Stimulated activated CD8-positive, alpha-beta memory T cell treated with anti-CD3 and anti-CD28 coated beads, Interleukin-15, amount 100 ng/mL, for 1 hour (primary cell): ENCODE measurements at places on chromosomes 11 and 22.

- DNase-seq, result no peak
Observed at GRCh38 chr22:23524226-23524625, 55.9 kb downstream of the IGLL1 start.

DNA sequence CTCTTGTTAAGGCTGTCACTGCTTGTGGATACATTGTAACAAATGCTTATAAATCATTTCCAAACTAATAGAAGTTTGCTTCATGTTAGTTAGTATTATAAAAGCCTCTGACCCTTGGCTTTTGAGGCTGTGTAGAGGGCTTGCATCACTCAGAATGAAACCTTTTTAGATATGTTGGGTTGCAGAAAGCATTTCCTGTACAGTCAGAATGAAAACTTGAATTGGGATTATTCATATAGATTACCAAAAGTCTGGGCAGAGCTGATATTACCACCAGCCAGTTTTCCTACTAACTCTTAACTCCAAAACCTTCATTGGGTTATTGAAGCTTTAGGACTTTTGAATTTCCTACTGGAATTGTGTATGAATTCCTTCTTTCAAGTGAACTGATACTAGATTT is 12.0 kb downstream of the KMT2A start:
- no peak for DNase-seq

DNA sequence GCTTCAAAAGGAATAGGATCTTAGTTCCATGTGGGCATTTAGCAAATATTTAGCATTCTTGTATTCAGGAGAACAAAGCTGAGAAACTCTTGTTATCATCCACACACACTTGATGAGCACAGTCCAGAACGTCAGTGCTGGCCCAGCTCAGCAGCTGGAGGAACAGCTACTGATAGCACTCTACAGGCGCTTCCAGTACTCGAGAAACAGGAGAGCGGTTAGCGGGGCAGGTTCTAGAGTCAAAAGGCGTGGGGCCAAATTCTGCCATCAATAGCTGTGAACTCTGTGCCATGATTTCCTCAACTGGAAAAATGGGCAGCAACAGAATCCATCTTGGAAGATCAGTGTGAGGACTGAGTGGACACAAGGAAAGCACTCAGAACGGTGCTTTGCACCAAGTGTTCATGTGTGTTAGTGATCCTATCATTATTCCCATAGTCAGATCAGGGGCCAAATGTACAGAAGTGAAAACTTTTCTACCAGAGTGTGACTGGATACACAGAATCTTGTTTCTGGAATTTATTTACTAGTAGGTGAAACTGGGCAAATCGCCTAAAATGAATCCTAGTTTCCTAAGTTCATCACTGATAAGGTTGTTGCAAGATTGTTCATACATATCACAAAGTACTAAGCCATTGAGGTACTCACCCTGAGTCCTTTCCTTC is 3.2 kb downstream of the JOSD1 start:
- DNase-seq, result no peak

- DNase-seq, result no peak
Observed at GRCh38 chr11:11786771-11787170, 55.0 kb upstream of the USP47 start.

- DNase-seq, result no peak
Observed at GRCh38 chr11:73962101-73962705, 11.4 kb downstream of the DNAJB13 start.

- no peak for DNase-seq
Observed at GRCh38 chr22:38088629-38089473, 4.9 kb upstream of the SLC16A8 start.

DNA sequence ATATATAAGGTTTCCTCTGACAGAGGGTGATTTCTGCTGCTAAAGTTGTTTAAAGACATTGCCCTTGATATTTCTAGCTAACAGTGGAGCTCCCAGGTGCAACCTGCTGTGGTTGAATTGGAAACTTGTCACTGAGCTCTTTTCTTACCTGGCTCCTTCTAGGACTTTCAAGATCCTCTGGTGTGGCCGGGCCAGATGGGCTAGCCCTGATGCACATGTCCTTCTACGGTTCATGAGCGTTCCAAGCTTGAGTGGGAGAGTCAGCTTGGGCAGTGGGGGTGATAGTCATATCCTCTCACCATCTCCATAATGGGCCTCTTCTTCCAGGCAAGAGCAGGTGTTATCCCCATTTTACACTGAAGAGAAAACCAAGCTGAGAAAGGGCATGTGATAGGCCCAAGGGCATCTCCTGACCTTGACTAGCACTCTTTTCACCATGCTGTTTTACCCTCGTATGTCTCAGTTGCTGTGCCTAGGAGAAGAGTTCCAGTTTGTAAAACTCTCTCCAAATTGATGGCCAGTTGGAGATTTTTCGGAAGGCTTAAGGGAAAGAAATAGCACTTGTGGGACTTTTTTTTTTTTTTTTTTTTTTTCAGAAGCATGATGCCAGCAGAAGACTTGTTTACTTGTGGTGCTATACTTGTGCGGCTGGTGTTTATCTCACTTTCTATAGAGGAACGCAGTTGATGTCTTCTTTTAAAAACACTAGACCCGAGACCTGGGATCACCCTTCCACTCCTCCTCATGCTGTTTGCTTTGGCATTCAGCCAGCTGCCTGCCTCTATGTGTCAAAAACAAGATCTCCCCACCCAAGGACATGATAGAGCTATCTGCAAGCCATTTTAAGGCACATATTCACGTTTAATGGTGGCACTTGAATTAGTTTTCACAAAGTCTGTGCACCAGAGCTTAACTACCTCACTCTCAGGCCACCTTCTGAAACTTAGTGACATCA is 32.6 kb downstream of the TEAD1 start:
- no peak for DNase-seq

GRCh38 chr22:34161431-34162123 is 241.3 kb upstream of the LARGE1 start:
- DNase-seq, result no peak

GRCh38 chr11:112617977-112618826 is 343.0 kb upstream of the NCAM1 start:
- no peak for DNase-seq

DNA sequence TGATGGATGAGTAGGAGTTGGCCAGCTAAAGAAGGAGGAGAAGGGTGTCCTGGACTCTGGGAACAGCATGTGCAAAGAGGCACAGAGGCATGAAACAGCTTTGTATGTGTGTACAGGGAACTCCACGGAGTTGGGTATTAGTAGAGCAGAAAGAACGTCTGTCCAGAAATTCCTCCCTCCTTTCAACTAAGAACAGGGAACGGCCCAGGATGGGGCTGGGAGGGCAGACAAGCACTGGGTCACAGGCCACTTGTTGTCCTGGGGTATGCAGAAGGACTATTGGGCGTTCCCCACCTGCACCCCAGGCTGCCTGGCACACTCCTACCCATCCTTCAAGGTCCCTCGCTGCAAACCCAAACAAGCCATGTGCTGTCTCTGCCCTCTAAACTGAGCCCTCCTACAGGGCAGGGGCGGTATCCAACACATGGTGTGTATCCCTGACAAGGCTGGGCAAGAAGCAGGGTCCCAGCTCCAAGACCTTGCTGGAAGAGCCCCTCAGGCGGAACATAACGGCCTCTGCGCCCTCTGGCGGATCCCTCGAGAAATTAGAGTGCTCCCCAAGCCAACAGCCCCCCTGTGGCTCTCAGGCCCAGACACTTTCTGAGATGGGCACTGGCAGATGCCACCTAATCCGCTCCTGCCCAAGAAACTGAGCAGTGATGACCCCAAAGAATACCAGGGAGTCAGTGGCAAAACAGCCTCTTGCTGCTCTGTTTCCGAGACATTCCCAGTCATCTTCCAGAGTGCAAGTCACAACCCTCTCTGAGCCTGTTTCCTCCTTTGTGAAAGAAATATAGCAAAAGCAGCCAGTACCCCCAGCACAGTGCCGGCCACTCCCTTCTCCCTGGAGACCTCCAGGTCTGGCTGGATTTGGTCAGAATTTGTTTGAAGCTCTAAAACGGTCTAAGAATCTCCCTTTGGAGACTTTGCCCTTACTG is 1.6 kb upstream of the ELFN2 start:
- DNase-seq, result peak; percentile 25

DNA sequence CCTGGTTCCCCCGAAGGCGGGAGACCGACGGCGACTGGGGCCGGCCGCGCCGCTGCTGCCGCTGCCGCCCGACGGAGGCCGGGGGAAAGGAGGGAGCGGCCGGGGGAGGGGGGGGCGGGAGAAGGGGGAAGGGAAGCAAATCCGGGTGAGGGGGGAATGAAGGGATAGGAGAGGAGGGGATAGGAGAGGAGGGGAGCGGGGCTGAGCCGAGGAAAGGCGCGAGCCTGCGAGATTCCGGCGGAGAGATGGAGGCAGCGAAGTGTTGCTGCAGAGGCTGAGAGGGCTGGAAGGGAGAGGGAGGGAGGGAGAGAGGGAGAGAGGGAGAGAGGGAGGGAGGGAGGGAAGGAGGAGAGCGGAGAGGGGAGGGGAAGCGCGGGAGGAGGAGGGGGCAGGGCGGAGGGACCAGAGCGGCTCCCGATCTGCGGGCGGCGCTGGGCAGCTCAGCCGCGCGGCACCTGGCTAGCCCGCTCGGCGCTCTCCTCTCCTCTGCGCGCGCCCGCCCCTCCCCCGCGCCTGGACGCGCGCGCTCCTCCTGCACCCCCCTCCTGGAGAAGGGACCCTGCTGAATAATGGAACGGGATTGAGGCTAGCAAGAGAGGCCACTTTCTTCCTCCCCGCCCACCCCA is 52.3 kb downstream of the SLC22A12 start:
- no peak for DNase-seq

- DNase-seq, result no peak
Observed at GRCh38 chr11:74037309-74037708, 28.4 kb upstream of the UCP3 start.

- DNase-seq, result no peak
Observed at GRCh38 chr11:24289301-24289700, 207.6 kb upstream of the LUZP2 start.

DNA sequence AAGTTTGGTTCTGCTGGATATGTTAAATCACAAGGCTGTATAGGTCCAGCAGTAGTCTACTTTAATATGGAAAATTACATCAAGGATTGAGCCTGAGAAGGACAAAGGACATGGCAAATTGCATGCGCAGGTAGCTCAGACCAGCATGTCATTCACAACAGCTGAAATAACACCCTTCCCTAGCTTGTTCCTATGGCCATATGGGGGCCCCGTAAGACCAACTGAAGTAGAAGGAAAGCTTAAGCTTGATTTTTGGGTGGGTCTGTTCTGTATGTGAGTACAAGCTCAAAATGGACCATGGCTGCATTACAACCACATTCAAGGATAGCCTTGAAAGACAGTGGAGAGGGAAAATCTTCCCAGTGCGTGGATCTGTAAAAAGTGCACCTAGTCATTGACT is 20.6 kb upstream of the PDE3B start:
- no peak for DNase-seq

GRCh38 chr11:30652801-30653200 is 66.6 kb upstream of the MPPED2 start:
- no peak for DNase-seq

GRCh38 chr11:113475160-113475761 is at the start of gene DRD2:
Gene DRD2 (minus strand): TSS chr11:113475398. CDS start chr11:113424651, 50,747 bp downstream.
- no peak for DNase-seq

- no peak for DNase-seq
Observed at GRCh38 chr22:21876486-21877176, 9.2 kb upstream of the MAPK1 start.

- DNase-seq, result no peak
Observed at GRCh38 chr11:132208477-132209055, 838.2 kb downstream of the NTM start.

GRCh38 chr11:23797624-23798419 is 699.0 kb upstream of the LUZP2 start:
- no peak for DNase-seq
